ENCODE measurements at places on chromosomes 6 and 20. TPM values are rescaled to one million over a fixed set of nuclear protein-coding genes. Genes with fewer than 3 reads are reported as not detected.

MCHR2 gene
- total RNA-seq: not detected

ARFGEF2 gene
- 60.6 TPM for total RNA-seq

MC3R gene
- total RNA-seq: not detected

ZC2HC1B gene
- total RNA-seq: not detected

All from dermis microvascular lymphatic vessel endothelial cell (primary cell).